Activated CD4-positive, alpha-beta memory T cell treated with anti-CD3 and anti-CD28 coated beads, Interleukin-2, amount 10 ng/mL, durations not matched to agents 7 days and 5 days (primary cell): ENCODE measurements at places on chromosomes 5 and 9. TPM values are rescaled to one million over a fixed set of nuclear protein-coding genes. Genes with fewer than 3 reads are reported as not detected.
A peak's percentile ranks its signal among the peaks of the same experiment; 100 is the strongest.

Gene PSAT1
- 130 TPM for total RNA-seq

Gene CCL27
- total RNA-seq = not detected

Gene TMEM215
- not detected for total RNA-seq

Gene MEGF10
- total RNA-seq = not detected

Gene WDR31
- 1.4 TPM for total RNA-seq

Gene SPATA31A3
- total RNA-seq = not detected

Gene LPAR1
- total RNA-seq = not detected

- H3K4me3 ChIP-seq = no peak overlapping the region
- no peaks in the 10 kb centered on the region for H3K36me3 ChIP-seq
- no peak for DNase-seq
- no peak overlapping the region for H3K27ac ChIP-seq
- H3K4me1 ChIP-seq = no peaks in the 10 kb centered on the region
Measured at GRCh38 chr5:73288803-73289720, 116.1 kb downstream of the TMEM174 start.

DNA sequence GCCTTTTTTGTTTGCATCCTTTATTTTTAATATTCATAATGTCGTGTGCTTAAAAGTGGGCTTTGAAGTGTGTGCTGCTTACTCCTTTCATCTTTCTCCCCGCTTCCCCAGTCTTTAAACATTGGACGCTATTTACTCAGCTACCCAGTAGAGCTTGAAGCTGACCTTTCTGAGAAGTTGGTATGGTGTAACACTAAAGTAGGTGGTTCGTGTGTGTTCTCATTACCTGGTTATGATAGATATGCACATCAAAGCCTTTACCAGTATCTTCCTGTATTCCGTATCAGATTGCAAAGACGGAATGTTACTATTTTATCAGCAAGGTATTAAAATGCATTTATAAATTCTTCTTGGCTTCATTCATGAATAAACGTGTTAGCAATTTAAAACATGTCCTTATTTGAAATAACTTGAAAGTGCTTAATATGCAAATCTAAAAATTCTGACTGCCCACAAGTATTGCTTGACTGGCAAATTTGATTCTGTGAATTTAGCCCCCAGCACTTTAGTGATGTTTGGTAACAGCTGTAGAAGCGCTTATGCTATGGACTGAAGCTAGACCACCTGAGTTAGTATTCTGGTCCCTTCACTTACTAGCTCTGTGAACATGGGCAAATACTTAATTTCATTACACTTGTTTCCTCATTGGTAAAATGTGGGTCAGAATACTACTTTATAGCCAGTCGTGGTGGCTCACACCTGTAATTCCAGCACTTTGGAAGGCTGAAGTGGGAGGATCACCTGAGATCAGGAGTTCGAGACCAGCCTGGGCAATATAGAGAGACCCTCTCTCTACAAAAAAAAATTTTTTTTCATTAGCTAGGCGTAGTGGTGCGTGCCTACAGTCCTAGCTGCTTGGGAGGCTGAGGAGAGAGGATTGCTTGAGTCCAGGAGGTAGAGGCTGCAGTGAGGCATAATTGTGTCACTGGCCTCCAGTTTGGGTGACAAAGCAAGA is 1.7 kb downstream of the RRAGA start:
- peaks cover 35% of the 10 kb centered on the region for H3K4me1 ChIP-seq
- H3K27ac ChIP-seq = peak overlapping the region; percentile 92
- peak overlapping the region; percentile 97 for H3K4me3 ChIP-seq
- no peaks in the 10 kb centered on the region for H3K27me3 ChIP-seq

GRCh38 chr9:114588210-114588609 is 641 bp downstream of the ATP6V1G1 start:
- H3K27ac ChIP-seq = peak overlapping the region; percentile 92
- peaks cover 55% of the 10 kb centered on the region for H3K4me1 ChIP-seq
- H3K27me3 ChIP-seq = no peaks in the 10 kb centered on the region
- H3K36me3 ChIP-seq = peaks cover 40% of the 10 kb centered on the region
- peak; percentile 34 for DNase-seq

DNA sequence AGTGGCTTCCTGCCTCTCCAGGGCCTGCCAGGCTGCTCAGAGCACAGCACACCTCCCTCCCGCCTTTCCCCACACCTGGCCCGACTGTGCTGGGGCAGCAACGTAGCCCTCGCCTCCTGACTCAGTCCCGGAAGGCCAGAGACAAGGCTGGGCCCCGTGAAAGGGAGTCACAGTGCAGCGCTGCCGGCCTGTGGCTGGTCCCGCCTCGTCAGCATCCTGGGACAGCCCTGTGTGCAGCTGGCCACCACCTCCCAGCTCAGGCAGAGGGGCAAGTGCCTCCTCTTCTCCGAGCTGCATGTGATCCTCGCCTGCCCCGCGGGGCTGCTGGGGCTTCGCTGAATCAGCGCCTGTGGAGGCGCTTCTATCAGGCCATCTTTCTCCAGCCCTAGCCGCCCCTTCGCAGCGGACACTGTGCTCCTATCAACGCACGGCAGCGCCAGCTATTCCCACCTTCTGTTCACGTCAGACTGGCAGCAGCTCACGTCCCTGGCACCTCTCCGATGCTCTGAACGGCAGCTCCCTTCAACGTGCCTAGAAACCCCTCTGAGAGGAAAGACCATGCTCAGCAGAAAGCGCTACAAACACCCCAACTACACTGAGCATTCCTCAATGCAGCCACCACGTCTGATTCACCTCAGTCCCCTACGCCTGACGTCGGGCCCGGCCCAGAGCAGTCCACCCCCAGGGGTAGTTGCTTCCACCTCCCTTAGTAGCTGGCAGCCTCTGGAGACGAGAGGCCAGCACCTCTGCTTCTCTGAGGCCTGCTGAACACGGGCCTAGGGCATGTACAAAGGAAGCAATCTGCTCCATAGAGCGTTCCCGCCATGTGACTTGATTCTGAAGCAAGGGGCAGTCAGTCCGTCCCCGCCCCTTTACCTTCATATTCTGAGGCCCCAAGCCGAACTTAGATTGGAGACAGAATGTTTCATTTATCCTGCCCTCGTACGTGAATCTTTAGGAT is 78.8 kb downstream of the GPR21 start:
- H3K36me3 ChIP-seq = peaks cover 2% of the 10 kb centered on the region
- no peak overlapping the region for H3K4me3 ChIP-seq
- H3K27me3 ChIP-seq = no peaks in the 10 kb centered on the region
- H3K27ac ChIP-seq = peak overlapping the region; percentile 60
- DNase-seq = no peak

DNA sequence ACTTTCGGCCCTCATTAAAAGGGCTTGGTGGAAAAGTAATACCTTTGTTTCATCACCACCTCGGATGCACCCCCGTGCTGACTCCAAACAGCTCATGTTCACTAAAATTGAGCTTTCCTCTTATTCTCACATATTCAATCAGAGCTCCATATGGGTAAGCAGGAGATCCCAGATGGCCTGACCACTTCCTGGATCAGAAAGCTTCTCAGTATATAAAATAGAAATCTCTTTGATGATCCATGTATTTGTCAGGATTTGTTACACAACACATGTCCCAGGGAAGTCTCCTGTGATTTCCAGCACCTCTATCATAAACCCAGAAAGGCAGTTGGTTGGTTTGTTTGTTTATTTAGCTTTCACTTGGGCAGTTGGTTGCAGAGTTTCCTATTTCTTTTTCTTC is 402.0 kb downstream of the MLLT3 start:
- no peaks in the 10 kb centered on the region for H3K27me3 ChIP-seq
- H3K4me1 ChIP-seq = peaks cover 25% of the 10 kb centered on the region
- H3K27ac ChIP-seq = no peak overlapping the region
- H3K4me3 ChIP-seq = no peak overlapping the region
- peaks cover 12% of the 10 kb centered on the region for H3K36me3 ChIP-seq

- no peak overlapping the region for H3K27ac ChIP-seq
- no peak for DNase-seq
- H3K27me3 ChIP-seq = no peaks in the 10 kb centered on the region
- H3K36me3 ChIP-seq = no peaks in the 10 kb centered on the region
Measured at GRCh38 chr5:33563983-33564908, 123.5 kb downstream of the TARS1 start.

DNA sequence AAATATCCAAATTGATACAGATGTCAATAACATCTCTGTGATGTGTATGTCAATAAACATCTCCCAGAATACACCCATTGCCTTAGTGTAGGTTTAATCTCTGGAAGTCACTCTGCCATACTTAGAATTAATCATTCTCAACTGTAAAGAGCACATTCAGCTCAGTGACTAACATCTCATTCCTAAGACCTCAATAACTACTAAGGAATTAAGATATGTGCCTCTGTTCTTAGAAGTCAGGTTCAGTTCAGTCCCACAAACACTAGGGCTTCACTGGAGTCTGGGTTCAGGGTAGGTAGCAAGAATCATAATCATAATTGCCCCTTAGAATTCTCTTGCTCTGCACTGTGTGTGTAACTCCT is 31.7 kb downstream of the UGCG start:
- H3K27me3 ChIP-seq = no peaks in the 10 kb centered on the region
- H3K4me3 ChIP-seq = no peak overlapping the region
- no peak overlapping the region for H3K27ac ChIP-seq
- H3K4me1 ChIP-seq = peaks cover 29% of the 10 kb centered on the region

DNA sequence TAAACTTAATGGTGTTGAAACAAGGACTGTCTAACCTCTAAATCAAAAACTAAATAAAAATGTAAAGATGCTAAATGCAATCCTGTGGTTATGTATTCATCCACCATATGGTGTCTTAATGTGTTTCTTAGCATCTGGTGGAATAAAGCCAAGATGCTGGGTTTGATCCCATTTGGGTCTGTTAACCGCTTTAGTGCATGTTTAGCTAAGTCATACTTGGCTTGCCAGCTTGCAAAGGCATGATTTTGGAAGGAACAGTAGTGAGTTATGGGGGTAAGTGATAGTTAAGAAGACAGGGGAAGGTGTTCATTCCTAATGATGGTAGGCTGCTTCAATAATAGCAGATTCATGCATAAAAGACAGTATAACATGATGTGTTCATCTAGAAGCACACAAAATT is 139.0 kb upstream of the SLC27A6 start:
- H3K27ac ChIP-seq = no peak overlapping the region
- no peak for DNase-seq
- no peaks in the 10 kb centered on the region for H3K27me3 ChIP-seq
- no peaks in the 10 kb centered on the region for H3K4me1 ChIP-seq
- H3K36me3 ChIP-seq = no peaks in the 10 kb centered on the region

- DNase-seq = no peak
- H3K27me3 ChIP-seq = peaks cover 1% of the 10 kb centered on the region
Measured at GRCh38 chr9:96044401-96044800, 168.9 kb downstream of the ERCC6L2 start.

GRCh38 chr9:33346564-33346963 is 55.8 kb downstream of the AQP7 start:
- no peaks in the 10 kb centered on the region for H3K27me3 ChIP-seq
- H3K36me3 ChIP-seq = peaks cover 54% of the 10 kb centered on the region
- no peaks in the 10 kb centered on the region for H3K4me1 ChIP-seq
- H3K27ac ChIP-seq = no peak overlapping the region
- DNase-seq = no peak

DNA sequence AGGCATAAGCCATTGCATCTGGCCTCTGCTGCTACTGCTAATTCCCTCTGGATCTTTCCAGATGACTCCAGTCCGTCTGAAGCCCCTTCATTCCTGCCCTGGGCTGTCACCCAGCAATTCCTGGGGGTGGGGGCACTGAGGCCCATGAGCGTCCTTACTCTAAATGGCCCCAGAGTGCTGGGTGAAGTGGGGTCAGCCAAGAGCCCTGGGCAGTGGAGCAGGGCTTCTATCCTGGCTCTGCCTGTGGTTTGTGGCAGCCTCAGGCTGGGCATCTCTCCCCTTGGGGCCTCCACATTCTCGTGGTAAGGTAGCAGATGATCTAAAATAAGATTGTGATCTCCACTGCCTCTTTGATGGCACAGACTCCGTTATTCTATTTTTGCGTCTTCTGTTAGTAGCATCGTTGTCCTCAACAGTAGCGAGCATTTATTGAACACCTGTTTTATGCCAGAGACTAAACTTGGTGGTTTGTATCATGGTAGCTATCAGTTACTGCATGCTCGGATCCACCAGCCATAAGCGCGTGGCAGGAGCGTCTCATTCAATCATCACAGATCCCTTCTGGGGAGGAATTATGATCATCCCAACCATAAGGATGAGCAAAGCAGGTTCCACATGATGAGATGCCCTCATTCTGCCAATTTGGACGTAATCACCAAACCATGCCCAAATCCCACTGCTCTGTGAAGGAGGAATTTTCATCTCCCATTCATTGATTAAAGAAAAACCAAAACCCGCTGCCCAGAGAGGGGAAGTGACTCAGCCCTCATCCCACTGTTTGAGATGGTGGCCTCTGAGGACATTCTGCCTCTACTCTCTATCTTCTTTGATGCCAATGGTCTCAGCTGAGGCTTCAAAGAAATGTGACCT is 21.9 kb upstream of the DUSP1 start:
- no peaks in the 10 kb centered on the region for H3K27me3 ChIP-seq
- H3K27ac ChIP-seq = no peak overlapping the region
- no peak for DNase-seq

- no peaks in the 10 kb centered on the region for H3K27me3 ChIP-seq
- no peak overlapping the region for H3K4me3 ChIP-seq
- H3K36me3 ChIP-seq = no peaks in the 10 kb centered on the region
Measured at GRCh38 chr5:85741972-85742371, 875.8 kb upstream of the COX7C start.

DNA sequence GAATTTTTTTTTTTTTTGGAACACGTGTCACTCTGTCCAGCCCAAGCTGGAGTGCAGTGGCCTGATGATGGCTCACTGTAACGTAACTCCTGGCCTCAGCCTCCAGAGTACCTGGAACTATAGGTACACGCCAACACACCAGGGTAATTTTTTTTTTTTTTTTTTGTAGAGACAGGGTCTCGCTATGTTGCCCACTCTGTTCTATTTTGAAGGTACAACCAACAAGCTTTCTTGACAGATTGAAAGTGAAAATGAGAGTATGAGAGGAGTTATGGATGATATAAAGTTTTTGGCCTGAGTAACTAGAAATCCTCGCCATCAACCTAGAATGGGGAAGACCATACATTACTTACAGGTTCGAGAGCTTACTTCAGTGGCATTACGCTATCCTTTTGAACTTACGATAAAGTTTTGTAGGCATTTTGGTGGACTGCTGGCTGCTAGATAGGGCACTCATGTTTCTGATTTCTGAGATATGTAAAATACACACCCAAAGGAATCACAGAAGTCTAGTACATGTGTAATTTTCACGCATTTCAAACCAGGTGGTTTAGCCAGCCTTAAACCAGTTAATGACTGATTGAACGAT is 806 bp upstream of the CDC42SE2 start:
- no peaks in the 10 kb centered on the region for H3K27me3 ChIP-seq
- H3K4me3 ChIP-seq = peak overlapping the region; percentile 93
- DNase-seq = no peak
- H3K36me3 ChIP-seq = peaks cover 56% of the 10 kb centered on the region

- no peaks in the 10 kb centered on the region for H3K36me3 ChIP-seq
- no peak overlapping the region for H3K27ac ChIP-seq
- H3K27me3 ChIP-seq = peaks cover 3% of the 10 kb centered on the region
- no peak for DNase-seq
- no peak overlapping the region for H3K4me3 ChIP-seq
Measured at GRCh38 chr5:180323160-180323559, 30.0 kb downstream of the GFPT2 start.

GRCh38 chr9:133581011-133581410 is 28.2 kb downstream of the FAM163B start:
- H3K27me3 ChIP-seq = peaks cover 41% of the 10 kb centered on the region
- H3K4me1 ChIP-seq = no peaks in the 10 kb centered on the region
- no peaks in the 10 kb centered on the region for H3K36me3 ChIP-seq
